ENCODE measurements at places on chromosomes 3 and 15. TPM values are rescaled to one million over a fixed set of nuclear protein-coding genes. Genes with fewer than 3 reads are reported as not detected.

DPPA4 gene
- not detected for polyA plus RNA-seq

GOLGA8H gene
- polyA plus RNA-seq = 0.04 TPM

GPR171 gene
- not detected for polyA plus RNA-seq

ZNF619 gene
- polyA plus RNA-seq = 3.9 TPM

PROS1 gene
- 11.5 TPM for polyA plus RNA-seq

XCR1 gene
- polyA plus RNA-seq = not detected

CRABP1 gene
- not detected for polyA plus RNA-seq

DNA sequence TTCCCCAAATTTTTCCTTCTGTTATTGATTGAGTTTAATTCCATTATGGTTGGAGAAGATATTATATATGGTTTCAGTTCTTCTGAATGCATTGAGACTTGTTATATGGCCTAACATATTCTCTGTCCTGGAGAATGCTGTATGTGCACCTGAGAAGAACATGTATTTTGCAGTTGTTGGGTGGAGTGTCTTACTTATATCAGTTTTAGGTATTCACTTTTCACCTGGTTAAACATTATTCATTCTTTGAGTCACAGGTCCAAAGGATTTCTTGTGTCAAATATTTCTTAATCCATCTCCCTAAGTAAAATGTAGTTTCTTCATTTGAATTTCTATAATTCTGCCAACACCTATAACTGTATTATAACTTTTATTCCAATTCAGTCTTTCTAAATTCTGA lies 17.8 kb downstream of the ACKR2 start:
- no peak for DNase-seq

DNA sequence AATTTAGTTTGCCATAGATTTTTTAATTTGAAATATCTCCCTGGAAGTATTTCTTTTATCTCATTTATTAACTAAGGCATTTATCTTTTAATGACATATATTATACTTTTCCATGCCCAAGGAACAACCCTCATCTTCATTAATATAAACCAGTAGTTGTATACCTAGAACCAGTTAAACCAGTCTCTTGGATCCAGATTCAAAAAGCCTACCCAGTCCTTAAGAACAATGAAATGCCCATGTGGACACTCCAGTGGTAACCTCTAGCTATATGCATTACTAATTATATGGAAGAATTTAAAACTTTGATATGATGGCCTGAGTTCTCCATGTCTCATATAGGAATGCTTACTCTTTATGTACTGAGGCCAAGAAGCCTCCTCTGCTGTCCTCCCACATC lies 4.8 kb downstream of the SIDT1 start:
- DNase-seq = no peak

DNA sequence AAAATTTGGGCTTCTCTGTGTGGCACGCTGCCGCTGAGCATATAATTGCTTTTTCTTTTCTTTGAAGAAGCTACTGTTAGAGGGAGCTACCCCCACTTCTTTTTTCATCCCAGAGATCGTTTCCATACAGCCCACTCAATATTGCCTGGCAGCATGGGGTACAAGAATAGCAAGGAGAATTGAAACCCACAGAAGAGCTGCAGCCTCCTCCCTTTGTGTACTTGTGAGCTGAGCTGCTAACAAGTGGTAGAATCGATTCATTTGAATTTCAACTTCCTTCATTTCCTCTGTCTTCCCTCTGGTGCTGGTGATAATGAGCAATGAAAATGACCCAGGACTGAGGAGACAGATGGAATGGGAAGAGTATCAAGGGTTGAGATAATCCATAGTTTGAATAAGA lies 64.9 kb downstream of the LRRC3B start:
- DNase-seq = no peak

DNA sequence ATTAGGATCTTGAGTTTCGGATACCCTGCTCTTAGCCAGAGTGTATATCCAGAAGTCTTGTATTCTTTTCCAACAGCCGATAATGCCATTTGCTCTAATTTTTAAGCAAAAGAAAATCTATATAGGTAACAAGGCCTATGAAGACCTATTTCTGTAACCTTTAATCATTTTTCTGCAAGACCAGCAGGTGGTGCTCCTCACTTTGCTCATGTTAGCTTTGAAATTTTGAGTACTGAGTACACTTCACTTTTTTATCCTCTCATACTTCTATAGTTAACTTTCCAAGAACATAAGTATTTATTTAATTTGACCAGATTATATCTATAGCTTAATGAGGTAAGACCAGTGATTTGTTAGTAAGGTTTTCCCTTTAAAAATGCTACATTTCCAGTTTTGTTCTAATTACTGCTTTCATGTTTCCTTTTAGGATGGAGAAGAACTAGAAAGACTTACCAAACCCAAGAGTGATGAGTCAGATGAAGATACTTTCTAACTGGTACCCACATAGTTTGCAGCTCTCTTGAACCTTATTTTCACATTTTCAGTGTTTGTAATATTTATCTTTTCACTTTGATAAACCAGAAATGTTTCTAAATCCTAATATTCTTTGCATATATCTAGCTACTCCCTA lies 20.5 kb downstream of the SLC35A5 start:
- peak; percentile 55 for DNase-seq

DNA sequence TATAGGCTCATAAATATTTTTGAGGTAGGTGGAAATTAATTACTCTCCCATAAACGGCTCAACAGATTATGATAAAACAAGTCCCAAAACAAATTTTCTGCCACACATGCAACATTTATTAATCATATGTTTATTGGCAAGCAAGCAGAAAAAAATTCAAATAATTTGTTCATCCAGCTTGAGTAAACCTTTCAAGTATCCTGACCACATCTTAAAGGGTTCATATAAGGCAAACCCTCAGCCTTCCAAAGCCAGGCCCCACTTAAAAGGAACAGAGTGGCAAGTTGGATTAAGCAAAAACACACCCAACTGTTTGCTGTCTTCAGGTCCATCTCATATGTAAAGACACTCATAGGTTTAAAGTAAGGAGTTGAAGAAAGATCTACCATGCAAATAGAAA lies 1042.3 kb downstream of the DIPK2A start:
- no peak for DNase-seq

DNA sequence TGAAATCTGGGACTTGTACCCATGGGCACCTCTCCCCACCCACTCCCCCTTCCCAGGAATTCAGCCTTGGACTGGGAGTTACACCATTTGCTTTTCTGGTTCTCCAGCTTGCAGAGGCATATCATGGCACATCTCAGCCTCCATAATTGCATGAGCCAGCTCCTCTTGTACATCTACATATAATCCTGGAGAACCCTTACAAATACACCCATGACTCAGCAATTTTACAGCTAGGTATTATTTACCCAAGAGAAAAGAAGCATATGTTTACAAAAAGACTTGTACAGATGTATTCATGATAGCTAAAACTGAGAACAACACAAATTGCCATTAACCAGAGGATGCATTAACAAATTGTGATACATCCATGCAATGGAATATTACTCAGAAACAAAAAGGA lies 58.4 kb downstream of the RPLP1 start:
- no peak for DNase-seq

- no peak for DNase-seq
Measured at GRCh38 chr15:57152666-57153539, 223.4 kb upstream of the CGNL1 start.

GRCh38 chr3:131454501-131454900 lies 48.3 kb downstream of the MRPL3 start:
- DNase-seq = no peak

GRCh38 chr3:156902916-156903315 lies 76.8 kb downstream of the LEKR1 start:
- no peak for DNase-seq

DNA sequence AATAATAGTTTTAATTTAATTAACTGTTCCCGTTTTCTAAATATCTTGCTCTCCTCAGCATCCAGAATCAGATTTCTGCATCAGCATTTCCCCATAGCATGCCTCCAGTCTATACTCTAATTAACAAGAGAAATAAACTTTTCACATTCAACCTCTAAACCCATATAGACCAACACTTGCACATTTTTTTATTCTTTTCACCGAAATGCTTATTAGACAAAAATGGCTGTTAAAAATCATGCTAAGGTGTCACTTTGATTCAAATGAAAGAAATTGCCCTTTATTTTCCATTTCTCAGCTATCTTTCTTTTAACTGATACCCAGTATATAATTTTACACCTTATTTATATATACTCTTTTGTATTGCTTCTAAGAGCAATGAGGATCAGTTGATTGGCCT lies 1107.1 kb upstream of the EPHA6 start:
- DNase-seq = no peak

- no peak for DNase-seq
Measured at GRCh38 chr3:96209699-96210098, 604.7 kb upstream of the EPHA6 start.

DNA sequence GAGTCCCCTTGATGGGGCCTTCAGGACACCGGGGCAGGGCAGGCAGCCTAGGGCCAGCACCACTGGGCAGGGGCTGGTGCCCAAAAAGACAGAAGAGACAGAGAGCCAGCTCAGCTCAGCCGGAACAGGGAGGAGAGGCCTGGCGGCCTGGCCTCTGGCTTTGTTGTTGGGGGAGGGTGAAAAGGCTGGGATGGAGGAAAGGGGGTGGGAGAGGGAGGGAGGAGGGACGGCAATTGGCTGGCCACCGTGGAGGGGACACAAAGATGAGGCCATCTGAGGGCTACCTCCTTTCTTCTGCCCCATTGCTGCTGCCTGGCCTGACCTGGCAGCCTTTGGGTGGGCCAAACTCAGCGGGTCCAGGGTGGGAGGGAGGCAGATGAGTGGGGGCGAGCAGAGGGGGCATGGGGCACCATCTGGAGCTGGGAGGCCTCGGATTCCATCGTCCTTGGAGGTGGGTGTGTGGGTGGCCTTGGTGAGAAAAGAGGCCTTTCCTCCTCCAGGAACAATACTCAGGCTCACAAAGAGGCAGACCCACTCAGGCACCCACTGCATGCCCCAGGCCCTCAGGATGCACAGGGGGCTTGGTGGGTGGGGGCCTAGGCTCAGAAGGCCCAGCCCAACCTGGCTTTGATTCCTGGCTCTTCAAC lies 9.3 kb downstream of the EFCC1 start:
- DNase-seq = no peak

DNA sequence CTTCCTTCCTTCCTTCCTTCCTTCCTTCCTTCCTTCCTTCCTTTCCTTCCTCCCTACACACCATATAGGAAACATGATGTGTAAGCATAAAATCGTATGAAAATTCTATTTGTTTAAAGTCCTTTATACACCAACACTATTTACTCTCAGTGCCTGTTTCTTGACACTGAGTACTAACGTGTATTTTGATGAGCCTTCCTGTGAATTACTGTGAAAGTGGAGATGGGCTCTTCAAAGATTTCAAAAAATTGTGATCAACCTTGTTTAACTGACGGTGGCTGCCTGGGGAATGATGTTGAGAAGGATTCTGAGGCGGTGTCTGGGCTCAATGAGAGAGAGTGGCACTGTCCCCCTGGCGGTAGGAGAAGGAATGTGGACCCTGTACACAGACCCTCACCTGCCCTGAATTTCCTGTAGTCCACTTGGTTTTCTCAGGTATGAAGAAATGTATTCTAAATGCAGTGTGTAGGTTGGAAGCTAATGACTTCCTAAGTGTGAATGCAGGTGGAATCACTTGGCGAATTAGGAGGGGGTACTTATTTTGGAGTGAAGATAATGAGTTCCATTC lies 237.9 kb downstream of the GAP43 start:
- DNase-seq = no peak

DNA sequence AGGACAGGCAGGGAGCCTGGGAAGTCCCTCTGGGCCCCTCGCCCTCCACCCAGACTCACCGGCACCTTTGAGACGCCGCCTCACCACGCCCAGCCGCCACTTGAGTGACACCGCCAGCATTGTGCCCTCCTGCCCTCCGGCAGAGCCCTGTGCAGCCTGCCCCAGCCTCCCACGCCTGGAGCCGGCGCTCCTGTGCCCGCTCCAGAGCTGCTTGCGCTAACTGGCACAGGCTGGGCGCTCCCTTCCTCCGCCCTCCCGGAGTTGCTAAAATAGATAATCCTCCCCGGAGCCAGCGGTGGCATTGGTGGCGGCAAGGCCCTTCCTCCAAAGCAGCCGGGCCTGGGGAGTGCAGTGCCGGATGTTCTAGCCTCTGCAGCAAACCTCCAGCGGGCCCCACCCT lies 15.7 kb upstream of the GRIP2 start:
- DNase-seq = no peak

- DNase-seq = no peak
Measured at GRCh38 chr3:58005669-58006068, 2.6 kb upstream of the FLNB start.

- no peak for DNase-seq
Measured at GRCh38 chr3:38018296-38019266, 10.9 kb downstream of the PLCD1 start.

DNA sequence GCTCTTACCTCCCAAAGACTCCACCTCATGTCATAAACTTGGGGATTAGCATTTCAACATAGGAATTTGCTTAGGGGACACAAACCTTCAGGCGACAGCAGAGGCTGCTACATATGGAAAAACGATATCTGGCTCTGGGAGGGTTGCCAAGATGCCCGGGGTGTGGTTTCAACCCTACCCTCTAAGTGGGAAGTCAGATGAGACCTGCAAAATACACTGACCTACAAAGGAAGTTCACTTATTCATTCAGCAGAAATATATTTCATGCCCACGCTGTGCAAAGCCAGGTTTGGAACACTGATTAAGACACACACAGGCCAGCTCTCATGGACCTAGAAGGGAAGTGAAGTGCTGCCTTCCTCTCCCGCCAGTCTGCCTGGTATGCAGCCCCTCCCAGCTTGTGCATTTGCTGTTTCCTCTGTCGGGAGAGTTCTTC lies 239.3 kb downstream of the FEZF2 start:
- DNase-seq = no peak

- DNase-seq = peak; percentile 7
Measured at GRCh38 chr3:77620009-77620408, 580.1 kb downstream of the ROBO2 start.

DNA sequence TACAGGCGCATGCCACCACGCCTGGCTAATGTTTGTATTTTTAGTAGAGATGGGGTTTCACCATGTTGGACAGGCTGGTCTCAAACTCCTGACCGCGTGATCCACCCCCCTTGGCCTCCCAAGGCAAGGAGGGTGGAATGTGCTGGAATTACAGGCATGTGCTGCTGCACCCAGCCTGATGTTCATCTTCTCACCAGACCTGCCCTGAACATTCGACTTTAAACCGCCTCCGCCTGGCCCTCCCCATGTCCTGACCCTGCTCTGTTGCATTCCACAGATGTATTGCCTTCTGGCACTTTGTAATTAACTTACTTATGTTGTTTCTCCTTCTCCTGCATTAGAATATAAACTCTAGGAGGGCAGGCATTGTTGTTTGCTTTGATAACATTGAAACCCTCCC lies 102.1 kb downstream of the LINGO1 start:
- DNase-seq = no peak

DNA sequence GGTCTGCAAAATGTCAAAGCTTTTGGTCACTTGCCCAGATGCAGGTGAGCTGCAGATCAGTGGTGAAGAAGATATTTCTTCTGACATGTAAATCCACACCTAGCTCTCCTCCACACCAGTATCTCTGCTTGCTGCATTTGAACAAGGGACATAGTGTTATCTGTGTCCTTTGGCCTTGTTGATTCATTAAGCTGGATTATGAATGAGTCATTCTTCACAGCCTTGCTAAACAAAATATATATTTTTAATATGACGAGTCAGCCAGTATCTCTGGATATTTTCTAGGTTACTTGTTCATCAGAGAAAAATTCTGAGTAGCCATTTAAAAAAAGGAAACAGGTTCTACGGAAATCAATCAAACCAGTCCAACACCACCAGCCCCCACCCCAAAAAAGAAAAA lies 190.6 kb upstream of the ADAMTS9 start:
- DNase-seq = no peak

Measured in AG04450 (cell line).